ENCODE measurements at places on chromosomes 3 and 15.
A peak's percentile ranks its signal among the peaks of the same experiment; 100 is the strongest.

DNA sequence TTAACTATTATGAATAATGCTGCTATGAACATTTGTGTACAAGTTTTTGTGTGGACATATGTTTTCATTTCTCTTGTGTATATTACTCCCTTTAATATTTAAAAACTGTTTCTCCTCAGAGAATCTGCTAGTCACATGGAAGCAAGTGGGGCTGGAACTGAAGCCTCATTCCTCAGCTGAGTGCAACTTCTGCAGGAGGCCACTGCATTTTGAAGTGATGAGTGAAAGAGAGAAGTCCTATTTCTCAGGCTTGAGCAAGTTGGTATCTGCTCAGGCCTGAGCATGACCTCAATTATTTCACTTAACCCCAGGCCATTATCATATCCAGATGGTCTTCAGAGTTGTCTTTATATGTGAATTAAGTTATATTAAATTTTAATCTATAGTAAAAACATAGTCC lies 11.5 kb downstream of the TLR9 start:
- DNase-seq, result no peak

GRCh38 chr15:74417225-74417624 lies 16.5 kb downstream of the SEMA7A start:
- DNase-seq, result no peak

- no peak for DNase-seq
Measured at GRCh38 chr15:67547836-67548235, 5.3 kb downstream of the MAP2K5 start.

DNA sequence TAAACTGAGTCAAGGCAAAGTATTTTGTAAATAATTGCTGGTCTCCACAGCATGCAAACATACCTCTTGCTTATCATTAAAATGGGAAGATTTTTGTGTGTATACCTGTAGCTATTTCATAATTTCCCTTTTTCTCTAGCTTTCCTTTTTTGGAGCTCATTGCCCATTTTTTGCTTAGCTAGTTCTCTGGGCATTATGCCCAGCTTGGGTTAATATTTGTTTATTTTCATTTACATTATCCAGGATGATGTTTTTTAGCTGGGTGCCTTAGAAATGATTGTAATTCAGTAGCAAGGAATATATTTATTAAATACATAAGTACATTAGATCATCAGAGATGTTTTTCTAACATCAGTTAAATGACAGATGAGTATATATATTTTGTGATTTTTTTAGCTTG lies 1271.7 kb upstream of the GBE1 start:
- DNase-seq, result no peak

- no peak for DNase-seq
Measured at GRCh38 chr15:57495554-57496165, 96.0 kb upstream of the MYZAP start.

GRCh38 chr15:84009616-84010015 lies 226.0 kb upstream of the GOLGA6L4 start:
- no peak for DNase-seq

DNA sequence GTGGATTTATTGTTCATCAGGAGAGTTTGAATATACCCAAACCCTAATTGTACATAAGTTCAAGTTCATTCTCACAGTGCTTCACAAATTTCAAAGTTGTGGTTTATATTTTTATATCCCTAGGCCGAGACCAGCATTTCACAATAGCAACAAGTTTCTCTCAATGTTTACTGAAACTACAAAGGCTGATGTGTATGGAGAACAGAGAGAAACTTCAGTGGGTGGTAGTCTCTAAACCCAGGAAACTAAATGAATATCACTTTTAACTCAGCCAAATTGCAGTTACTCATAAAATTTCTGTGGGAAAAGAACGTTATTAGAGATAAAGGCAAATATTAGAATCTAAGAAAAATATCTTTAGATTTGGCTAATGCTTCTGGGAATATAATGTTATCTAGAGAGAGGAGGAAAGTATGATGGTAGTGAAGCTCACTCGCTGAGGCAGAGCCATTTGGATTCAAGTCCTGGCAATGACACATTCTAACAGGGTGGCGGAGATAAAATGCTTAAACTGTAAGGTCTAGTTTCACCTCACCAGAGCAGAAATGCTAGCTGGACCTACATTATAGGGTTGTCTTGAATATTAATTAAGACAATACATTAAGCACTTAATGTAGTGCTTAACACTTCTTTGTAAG lies 514.8 kb downstream of the EPHA3 start:
- DNase-seq, result peak; percentile 24

DNA sequence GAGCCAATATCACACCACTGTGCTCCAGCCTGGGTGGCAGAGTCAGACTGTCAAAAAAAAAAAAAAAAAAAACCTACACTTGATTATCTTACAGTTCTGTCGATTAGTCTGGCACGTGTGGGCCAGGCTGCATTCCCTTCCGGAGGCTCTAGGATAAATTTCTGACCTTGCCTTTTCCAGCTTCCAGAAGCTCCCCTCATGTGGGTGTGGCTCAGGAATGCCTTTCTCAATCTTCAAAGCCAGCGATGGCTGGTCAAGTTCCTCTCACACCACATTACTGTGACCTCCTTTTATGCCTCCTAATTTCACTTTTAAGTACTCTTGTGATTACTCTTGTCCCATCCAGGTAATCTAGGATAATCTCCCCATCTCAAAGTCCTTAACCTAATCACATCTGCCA lies 58.2 kb upstream of the DUT start:
- no peak for DNase-seq

- DNase-seq, result no peak
Measured at GRCh38 chr3:33058765-33059164, 38.2 kb downstream of the GLB1 start.

DNA sequence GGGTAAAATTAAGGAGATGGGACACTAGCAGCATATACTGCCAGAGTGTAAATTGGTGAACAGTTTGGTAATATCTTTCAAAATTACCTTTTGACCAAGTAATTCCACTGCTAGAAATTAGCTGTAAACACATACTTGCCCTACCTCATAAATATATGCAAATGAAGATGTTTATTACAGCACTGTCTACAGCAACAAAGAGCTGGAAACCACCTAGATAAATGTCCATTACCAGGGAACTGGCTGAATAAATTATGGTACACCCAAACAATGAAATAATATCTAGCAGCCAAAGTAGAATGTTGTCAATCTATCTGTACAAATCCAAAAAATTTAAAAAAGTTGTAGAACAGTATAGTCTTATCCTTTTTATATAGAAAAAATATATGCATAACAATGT lies 105.9 kb upstream of the FAM3D start:
- no peak for DNase-seq

DNA sequence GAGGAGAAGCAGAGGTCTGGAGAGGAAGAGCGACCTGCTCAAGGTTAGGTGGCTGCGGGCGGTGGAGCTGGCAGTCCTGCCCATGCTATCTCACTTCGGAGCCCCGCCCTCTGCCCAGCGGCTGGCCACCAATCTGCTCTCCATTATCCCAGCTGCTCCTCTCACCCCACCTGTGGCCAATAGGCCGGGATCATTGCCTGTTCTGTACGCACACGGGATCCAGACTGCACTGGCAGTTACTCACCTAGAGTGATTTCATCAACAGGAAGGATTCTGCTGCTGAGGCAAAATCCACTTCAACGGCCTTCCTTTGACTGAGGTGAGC lies 100.6 kb downstream of the TLE3 start:
- no peak for DNase-seq

DNA sequence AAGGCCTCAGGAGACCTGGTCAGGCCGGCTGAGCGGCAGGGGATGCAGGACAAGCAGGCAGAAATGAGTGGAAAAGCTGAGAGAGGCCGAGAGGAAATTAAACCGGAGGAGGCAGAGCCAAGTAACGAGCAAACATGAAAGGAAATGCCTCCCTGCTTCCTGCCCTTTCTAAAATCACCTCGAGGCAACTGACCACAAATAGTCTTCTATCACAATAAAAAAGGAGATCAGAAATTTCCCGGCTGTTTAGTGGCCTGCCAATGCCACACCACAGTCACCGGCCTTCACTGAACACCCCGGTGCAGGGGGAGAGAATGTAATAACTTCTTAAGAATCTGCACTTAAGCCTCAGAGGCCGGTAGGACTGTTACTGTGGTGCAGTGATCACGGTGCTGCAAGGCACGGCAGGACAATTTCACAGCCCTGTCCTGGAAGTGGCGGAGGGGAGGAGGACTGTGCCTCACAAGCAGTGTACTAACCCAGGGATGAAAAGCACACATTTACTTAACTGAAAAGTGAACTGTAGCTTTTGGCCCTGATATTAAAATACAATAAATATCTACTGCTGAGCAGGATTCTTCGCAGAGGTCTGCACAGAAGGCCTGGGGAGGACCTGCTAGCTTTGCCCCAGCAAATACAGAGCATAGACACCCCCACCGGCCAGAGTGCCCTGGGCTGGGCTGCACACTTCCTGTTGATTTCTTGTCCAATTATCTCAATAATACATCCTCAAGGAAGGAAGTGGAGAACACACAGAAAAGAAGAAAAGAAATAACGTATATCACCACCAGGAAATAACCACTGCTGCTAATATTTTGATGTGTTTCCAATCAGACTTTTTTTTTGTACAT lies 183.5 kb upstream of the NSMCE3 start:
- no peak for DNase-seq

All from lung (tissue), 17 donors.